ENCODE measurements at places on chromosomes 1 and 21.

DNA sequence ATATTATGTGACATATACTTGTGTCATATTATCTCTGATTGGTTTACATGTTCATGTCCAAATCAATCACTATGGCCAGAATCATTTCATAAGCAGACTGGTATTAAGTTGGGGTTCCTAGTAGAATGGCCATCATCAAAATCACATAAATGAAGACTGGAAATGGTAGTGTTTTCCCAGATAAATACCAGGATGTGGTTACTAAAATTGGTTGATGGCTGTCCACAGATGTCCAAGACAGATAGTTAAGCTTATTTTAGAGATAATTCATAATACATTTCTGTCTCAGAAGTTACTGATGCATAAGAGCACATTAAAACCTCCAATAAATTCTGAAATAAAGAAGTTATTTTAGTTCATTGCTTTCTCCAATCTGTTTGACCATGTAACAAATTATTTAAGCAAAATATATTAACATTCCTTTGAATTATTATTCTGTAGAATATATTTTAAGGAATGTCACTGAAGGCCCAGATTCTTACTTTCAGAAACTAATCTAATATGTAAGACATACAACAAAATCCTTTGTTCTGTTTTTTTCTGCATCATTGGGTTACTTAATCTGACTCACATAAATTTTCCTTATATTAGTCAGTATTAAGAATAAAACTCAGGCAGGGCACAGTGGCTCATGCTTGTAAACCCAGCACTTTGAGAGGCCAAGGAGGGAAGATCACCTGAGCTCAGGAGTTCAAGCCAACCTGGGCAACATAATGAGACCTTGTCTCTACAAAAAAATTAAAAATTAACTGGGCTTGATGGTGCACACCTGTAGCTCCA is 483.9 kb downstream of the PTPRC start:
- DNase-seq = no peak

- DNase-seq = peak; percentile 77
Measured at GRCh38 chr1:156625436-156626078, 6.3 kb downstream of the HAPLN2 start.

DNA sequence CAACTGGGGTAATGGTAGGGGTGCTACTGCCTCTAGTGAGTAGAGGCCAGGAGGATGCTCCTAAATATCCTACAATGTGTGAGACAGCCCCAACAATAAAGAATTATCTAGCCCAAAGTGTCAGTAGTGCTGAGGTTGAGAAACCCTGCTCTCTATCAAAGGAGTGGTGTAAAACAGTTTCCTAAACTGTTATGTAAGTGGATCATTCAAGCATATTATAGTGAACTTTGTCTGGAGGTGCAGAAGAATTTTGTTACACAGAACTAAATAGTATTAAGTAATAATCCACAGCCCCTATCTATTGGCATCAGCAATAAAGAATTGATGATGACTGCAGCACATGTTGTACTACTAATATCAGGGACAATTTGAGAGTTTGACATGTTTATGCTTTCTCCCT is 20.3 kb upstream of the TARS2 start:
- DNase-seq = no peak

DNA sequence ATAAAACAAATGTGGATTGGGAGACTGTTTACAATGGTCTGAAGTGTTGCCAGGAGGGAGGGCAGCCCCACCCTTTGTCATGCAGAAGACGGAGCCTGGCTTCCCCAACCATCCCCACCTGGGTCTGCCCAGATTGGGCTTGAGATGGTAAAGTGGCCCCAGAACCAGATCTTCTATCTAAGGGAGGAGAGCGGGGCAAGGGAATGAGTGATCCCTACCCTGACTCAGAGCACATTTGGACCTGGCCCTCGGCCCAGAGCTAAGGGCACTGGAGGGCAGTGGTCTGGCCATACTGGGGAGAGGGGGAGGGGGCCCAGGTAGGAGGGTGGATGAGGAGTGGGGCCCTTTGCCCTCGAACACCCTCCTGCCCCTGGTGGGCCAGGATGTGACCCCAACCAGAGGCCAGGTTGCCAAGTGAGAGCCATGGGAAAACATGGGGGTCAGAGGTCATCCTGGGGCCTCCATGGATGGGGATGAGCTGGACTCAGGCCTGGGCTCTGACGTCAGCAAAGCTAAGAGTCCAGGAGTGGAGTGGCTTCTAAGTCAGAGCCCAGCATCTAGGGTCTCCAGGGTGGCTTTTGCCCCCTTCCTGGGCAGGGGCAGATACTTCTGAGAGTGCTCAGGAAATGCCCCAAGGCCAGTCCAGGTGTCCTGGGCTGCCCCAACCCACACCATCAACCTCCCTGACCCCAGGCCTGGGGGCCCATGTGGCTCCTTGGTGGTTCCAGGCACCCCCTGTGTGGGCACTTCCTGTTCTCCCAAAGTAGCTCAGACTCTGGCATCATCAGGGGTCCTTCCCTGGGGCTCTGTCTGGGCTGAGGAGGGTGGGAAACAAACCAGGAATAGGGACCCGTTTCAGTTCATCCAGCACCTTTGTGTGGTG is 1.6 kb upstream of the LEFTY1 start:
- DNase-seq = no peak

GRCh38 chr1:59967141-59967697 is 40.6 kb upstream of the CYP2J2 start:
- DNase-seq = no peak

GRCh38 chr21:42654179-42654912 is 925 bp downstream of the PDE9A start:
- DNase-seq = no peak

DNA sequence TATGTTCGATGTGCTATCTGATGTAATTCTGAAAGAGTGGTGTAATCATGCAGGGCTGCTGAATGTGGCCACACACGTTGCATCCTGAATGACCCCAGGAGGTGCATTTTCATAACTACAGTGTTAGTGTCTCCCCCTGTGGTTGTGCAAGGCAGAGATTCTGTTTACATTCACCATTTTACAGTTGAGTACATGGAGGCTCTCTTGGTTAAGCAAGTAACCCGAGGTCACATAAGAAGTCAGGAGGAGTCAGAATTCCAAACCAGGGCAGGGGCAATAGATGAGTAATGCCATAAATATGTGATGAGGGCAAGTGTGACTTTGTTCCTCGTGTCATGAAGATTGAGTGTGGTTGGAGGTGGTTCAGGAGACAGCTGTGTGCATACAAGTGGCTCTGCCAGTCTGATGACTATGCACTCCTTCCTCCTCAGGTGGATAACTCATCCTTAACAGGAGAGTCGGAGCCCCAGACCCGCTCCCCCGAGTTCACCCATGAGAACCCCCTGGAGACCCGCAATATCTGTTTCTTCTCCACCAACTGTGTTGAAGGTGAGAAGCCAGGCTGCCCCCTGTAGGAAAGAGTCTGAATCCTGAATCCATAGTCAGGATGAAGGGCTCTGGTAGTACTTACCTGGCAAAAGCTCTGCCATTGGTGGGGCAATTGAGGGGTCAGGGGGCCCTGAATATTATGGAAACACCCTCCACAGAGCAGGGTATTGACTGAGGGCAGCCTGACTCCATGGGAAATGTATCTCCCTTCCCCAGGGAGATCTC is 9.3 kb downstream of the ATP1A2 start:
- no peak for DNase-seq

DNA sequence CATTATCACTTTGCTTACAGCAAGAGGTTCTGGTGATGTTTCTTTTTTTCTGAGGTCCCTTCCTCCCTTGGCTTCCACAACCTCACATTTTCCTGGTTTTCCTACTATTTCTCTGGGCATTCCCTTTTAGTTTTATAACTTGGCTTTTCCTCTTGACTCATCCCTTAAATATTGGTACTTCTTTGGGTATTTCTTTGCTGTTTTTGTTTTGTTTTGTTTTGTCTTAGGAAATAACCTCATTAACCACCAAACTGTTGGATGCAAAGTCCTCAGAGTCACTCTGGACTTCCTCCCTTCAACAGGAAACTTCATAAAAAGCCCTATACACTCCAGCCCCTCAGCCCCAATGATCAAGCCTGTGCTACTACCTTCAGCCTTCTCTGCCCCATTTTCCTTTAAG is 211.1 kb downstream of the DUSP10 start:
- DNase-seq = no peak
